ENCODE measurements at places on chromosomes 2 and 18.

- DNase-seq: no peak
These were observed 156.7 kb downstream of the WDSUB1 start for GRCh38 chr2:159129824-159130223.

- DNase-seq: no peak
These were observed 57.9 kb upstream of the CD226 start for GRCh38 chr18:70005580-70005979.

GRCh38 chr2:161992531-161992930 is 81.5 kb downstream of the DPP4 start:
- peak; percentile 27 for DNase-seq

GRCh38 chr2:26148501-26148900 is 24.4 kb upstream of the GAREM2 start:
- no peak for DNase-seq

DNA sequence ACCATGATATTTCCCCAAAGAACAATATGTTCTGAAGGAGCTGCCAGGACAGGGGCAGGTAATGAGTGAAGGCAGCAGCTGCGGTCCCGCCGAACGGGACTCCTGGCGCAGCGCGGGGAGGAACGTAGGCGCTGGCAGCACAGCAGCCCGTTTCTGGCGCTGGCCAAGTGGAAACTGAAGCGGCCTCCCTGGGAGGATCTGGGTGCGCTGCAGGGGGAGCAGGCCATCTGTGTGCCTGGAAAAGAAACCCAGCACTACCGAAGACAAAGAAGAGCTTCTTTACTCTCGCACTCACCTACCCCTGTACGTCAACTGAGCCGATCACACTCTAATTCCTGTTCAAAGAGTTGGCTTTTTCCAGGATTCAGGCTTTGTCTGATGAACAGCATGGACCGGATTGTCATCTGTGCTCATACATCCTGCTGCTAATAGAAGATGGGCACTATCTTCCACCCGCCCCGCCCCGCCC is 11.8 kb downstream of the G6PC2 start:
- DNase-seq: no peak

DNA sequence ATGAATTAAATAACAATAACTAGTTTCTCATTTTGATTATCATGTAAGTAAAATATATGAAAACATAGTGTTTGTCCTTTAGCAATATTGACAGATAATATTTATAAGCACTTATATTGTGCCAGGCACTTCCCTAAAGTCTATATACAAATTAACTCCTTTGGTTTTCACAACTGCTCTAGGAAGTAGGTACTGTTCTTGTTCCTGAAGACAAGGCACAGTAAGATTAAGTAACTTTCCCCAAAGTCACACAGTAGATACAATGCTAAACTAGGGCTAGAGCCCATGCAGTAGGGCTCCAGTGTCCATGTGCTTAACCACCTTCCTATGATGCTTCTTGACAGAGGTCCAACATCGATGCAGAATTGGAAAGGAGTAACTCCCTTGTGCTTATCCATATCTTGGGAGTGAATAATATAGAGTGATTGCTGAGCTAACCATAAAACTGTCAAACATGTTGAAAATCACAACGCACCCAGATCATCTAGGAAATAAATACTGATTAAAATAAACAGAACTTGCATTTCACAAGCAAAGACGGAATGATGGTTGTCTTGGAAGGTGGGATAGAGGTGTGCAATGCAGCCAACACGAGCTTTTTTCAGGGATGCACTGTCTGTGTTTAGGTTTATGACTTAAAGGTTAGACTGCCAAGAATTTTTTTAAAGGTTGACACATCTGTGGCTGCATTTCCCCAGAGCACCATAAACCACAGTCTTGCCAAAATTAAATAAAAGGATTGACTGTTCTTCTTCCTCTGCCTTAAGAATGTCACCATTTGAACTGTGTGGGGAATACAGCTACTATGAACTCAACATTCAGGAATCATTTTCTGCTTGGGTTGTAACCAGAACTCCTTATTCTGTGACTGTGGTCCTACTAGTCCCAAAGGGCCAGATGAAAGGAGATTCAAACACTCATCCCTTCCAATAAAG is 80.8 kb downstream of the ANKRD44 start:
- DNase-seq: no peak

- DNase-seq: no peak
These were observed 295.3 kb downstream of the GPD2 start for GRCh38 chr2:156731506-156731905.
